Natural killer cell (primary cell): ENCODE measurements at places on chromosomes 13 and 19.

DNA sequence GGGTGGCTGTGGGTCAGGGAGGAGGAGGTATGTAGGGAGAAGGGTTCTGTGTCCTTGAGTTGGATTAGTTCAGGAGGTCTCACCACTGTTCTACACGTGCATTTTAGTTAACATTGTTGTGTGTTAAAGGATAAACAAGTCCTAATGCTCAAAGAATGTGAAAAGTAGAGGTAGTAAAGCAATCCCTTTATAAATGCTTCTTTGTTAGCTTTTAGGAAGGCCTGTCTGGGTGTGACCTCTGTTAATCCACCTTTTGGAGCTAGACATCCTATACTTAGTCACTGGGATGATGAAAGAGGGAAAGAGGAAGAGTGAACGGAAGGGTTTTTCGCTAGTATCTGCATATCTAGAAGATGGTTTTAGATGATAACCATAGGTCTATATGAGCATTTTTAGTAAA lies 42.2 kb upstream of the FLT1 start:
- no peak for DNase-seq
- H3K27me3 ChIP-seq = peaks cover 6% of the 10 kb centered on the region
- H3K36me3 ChIP-seq = no peaks in the 10 kb centered on the region
- no peak overlapping the region for H3K4me3 ChIP-seq

DNA sequence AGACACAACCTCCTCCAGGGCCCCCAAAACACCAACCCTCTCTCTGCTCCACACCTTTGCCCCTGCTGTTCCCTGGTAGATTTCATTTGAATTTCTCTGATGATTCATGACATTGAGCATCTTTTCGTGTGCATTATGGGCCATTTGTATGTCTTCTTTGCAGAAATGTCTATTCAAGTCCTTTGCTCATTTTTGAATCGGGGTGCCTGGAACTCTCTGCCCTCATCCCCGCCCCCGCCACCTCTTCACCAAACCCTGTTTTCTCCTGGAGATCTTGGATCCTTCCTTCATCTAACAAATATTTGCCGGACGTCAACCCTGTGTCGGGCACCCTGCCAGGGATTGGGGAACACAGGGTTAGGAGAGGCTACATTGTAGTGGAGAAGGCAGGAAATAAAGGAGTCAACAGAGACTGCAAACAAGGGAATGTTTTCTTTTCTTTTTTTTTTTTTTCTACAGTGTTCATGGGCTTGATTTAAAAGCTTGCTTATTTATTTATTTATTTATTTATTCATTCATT lies 25.5 kb upstream of the SLC1A5 start:
- no peak overlapping the region for H3K27ac ChIP-seq
- H3K36me3 ChIP-seq = no peaks in the 10 kb centered on the region
- no peak for DNase-seq
- H3K4me1 ChIP-seq = no peaks in the 10 kb centered on the region
- H3K4me3 ChIP-seq = no peak overlapping the region
- no peaks in the 10 kb centered on the region for H3K27me3 ChIP-seq

- H3K27me3 ChIP-seq = no peaks in the 10 kb centered on the region
- no peak overlapping the region for H3K4me3 ChIP-seq
- no peaks in the 10 kb centered on the region for H3K4me1 ChIP-seq
- no peak overlapping the region for H3K27ac ChIP-seq
- no peaks in the 10 kb centered on the region for H3K36me3 ChIP-seq
Observed at GRCh38 chr13:68023838-68024581, 793.9 kb upstream of the PCDH9 start.

DNA sequence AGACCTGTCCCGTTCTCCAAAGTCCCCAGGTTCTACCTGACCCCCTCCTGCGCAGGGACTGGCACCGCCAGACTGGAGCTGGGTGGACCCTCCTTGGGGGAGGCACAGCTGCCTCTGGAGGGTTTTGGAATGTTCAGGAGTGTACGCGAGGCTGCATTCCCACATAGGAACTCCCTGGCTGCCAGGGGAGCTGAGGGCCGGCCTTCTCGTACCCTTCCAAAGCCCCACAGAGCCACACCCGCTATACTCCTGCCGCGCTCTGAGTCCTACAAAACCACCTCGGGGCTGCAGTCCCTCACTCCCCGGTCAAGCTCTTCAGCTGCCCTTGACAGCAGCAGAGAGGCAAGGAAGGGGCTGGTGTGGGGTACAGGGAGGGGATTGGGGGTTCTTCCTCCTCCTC lies 484 bp upstream of the MUC16 start:
- H3K36me3 ChIP-seq = no peaks in the 10 kb centered on the region
- no peaks in the 10 kb centered on the region for H3K27me3 ChIP-seq
- H3K27ac ChIP-seq = no peak overlapping the region
- no peaks in the 10 kb centered on the region for H3K4me1 ChIP-seq

GRCh38 chr13:69970520-69970919 lies 137.1 kb upstream of the ATXN8OS start:
- DNase-seq = no peak
- H3K27me3 ChIP-seq = no peaks in the 10 kb centered on the region
- no peaks in the 10 kb centered on the region for H3K4me1 ChIP-seq
- no peaks in the 10 kb centered on the region for H3K36me3 ChIP-seq
- no peak overlapping the region for H3K27ac ChIP-seq
- H3K4me3 ChIP-seq = no peak overlapping the region
